ENCODE measurements at places on chromosomes 4 and X.

DNA sequence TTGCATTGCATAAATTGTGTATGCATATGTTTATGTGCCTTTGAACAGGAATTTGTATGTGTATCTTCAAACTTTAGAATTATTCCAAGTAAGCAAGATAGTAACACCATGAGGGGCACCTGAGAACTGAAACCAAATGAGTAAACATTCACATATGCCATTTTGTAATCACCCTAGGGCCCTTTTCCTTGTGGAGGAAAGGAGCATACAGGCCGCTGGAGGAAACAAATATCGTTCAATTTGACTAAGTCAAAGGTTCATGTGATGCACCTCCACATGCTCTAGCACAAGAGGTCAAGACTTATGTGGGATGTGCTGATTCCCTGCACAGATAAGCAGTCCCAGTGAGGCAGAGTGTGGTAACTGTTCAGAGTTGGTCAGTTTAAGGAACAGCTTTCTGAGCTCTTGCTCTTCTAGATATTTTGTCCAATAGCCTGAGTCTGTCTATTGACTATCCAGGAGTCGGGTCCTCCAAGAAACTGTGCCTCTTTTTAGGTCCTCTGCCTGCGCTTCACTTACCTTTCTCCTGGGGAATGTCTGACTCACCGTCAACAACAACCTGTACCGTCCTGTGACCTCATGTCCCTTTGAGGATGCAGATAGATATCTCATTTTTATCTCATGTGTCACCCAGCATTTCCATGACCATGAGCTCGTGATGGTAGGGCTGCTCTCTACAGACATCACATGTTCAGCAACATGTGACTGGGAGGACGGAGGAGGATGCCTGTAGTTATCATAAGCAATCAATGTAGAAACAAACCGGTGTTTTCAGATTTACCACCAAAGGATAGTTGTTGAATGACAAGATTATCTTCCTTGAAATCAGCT is 196.9 kb downstream of the NWD2 start:
- DNase-seq: no peak

GRCh38 chrX:107726816-107727534 is 48.6 kb downstream of the TSC22D3 start:
- no peak for DNase-seq

DNA sequence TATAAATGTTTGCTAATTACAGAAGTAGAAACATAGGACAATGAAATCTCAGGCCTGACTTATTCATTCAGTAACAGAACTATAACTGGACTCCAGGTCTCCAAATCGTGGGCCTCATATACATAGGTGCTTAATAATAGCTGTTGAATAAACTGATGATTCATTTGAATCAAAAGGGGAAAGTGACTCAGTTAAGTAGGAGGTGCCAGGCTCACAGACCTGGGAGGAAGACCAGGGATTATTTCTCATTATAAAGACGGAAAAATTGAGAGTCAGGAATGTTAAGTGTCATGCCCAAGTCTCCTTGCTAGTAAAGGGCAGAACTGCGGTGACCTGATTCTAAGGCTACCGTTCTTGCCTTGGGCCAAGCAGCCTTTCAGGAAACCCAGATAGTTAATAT is 131.5 kb downstream of the HS3ST1 start:
- DNase-seq: no peak

- DNase-seq: no peak
These were observed 380.7 kb downstream of the ADGRL3 start for GRCh38 chr4:61580721-61581377.

DNA sequence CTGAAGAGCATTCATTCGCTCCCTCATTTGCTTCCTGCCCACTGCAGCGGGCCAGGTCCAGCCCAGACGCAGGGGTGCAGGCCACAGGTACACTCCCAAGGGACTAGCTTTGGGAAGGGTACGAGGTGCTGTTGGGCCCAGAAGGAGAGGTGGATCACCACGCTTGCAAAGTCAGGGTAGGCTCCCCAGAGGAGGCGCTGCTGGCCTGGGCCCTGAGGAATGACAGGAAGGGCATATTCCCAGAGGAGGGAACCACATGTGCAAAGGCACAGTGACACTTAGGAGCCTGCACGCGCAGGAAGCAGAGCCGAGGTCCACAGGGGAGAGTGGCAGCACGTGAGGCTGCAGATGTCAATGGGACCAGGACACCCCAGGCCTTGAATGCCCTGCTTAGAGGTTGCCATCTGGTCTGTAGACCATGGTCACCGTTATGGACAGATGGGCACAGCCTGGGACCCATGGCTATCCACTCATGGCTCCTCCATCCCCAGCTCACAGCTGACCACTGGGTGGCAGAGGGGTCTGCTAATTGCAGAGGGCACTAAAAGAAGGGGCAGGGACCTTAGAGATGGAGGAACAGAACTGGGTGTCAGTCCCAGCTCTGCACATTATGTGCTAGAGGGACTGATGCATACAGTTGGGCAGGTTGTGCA is 7.9 kb downstream of the HTRA3 start:
- no peak for DNase-seq

- no peak for DNase-seq
These were observed 174.8 kb downstream of the CEP135 start for GRCh38 chr4:56123547-56123946.

DNA sequence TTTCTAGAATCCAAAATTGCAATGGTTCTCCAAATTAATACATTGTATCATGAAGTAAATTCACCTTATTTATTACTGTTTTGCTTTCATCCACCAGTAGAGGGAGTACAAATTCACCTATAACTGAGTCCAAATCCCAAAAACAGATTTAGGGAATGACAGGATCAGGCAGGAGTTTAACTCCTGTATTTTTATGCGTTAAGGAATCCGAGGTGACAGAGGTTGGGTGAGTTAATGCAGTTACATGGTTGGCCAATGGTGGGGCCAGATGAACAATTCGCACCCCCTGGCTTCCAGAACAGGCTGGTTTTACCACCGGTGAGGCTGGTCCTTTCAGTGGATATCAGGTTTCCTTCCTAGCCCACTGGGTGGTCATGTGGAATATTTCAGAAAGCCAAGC is 82.4 kb downstream of the MTNR1A start:
- DNase-seq: peak; percentile 23

DNA sequence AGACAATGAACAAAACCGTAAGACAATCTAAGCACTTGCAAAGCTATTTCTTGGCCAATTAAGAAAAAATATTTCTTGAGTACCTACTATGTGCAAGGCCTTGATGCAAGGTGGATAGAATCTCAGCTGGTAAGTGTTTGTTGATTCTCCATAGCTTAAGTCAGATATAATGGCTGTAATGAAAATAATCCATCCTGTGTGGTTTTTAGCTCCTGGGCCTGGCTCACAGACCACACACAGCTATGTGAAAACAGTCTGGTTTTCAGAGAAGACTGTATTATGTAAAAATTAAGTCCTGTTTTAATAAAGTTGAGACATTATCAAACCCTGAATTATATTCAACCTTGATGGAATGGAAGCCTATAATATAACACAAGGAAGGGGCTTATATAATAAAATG is 7.8 kb upstream of the DDIT4L start:
- DNase-seq: no peak
